ENCODE measurements at places on chromosomes 3 and 15.

- no peaks in the 10 kb centered on the region for H3K27me3 ChIP-seq
- no peaks in the 10 kb centered on the region for H3K36me3 ChIP-seq
These were observed 497.4 kb upstream of the RASGRP1 start for GRCh38 chr15:39061952-39062464.

DNA sequence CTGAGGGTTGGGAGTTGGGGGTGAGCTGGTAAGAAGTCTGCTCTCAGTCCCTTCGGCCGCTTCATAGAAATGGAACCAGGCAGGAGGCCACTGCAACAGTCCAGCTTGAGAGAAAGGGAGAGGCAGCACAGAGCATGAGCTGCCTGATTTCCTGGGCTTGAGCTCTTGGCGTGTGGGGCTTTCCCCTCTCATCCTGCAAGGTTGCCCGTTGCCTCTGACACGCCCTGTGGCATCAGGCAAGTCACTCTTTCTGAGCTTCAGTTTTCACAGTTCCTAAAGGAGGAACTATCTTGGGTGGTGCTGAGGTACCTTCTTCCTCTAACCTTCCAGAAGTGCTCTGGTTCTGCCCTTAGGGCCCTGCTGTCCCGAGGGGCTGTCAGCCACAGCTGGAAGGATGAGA is 4.9 kb downstream of the MESP2 start:
- H3K36me3 ChIP-seq = peaks cover 5% of the 10 kb centered on the region
- DNase-seq = no peak
- H3K27me3 ChIP-seq = peaks cover 37% of the 10 kb centered on the region
- H3K4me1 ChIP-seq = no peaks in the 10 kb centered on the region
- no peak overlapping the region for H3K27ac ChIP-seq
- no peak overlapping the region for H3K4me3 ChIP-seq

- H3K4me1 ChIP-seq = no peaks in the 10 kb centered on the region
- H3K27me3 ChIP-seq = peaks cover 69% of the 10 kb centered on the region
- H3K36me3 ChIP-seq = peaks cover 3% of the 10 kb centered on the region
- H3K4me3 ChIP-seq = no peak overlapping the region
- DNase-seq = no peak
These were observed 64.5 kb downstream of the FEM1B start for GRCh38 chr15:68341760-68342725.

- no peaks in the 10 kb centered on the region for H3K36me3 ChIP-seq
- no peaks in the 10 kb centered on the region for H3K4me1 ChIP-seq
- H3K27me3 ChIP-seq = peaks cover 16% of the 10 kb centered on the region
- no peak overlapping the region for H3K27ac ChIP-seq
- DNase-seq = no peak
- H3K4me3 ChIP-seq = no peak overlapping the region
These were observed 40.9 kb upstream of the EPHB1 start for GRCh38 chr3:134753999-134754742.

GRCh38 chr3:177594096-177594495 is 396.8 kb upstream of the TBL1XR1 start:
- H3K36me3 ChIP-seq = peaks cover 2% of the 10 kb centered on the region
- peaks cover 62% of the 10 kb centered on the region for H3K4me1 ChIP-seq
- H3K27me3 ChIP-seq = no peaks in the 10 kb centered on the region

DNA sequence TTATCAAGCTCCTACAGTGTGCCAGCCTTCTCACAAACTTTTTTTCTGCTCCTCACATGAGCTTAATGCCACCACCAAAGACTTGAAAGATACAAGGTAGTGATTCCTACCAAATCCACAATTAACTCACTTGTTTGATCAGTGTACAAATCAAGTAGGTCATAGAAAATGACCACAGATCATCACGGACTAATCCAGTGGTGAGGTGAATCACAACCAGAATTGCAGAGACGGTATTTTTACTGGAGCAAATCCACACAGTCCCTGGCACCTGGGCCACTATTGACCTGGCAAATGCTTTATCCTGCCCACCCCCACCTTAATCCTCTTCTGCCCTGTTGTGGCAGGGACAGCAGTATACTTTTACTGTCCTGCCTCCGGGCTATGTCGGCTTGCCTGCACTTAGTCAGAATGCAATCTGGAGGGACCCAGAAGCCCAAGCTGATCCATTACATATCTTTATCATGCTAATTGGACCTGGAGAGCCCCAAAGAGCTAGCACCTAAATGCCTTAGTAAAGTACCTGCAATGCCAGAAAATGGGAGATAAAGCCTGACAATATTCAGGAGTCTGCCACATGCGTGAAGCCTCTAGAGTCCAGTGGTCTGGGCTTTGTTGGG is 83.9 kb upstream of the CDV3 start:
- no peaks in the 10 kb centered on the region for H3K27me3 ChIP-seq
- no peak overlapping the region for H3K4me3 ChIP-seq
- H3K36me3 ChIP-seq = peaks cover 2% of the 10 kb centered on the region
- DNase-seq = no peak

DNA sequence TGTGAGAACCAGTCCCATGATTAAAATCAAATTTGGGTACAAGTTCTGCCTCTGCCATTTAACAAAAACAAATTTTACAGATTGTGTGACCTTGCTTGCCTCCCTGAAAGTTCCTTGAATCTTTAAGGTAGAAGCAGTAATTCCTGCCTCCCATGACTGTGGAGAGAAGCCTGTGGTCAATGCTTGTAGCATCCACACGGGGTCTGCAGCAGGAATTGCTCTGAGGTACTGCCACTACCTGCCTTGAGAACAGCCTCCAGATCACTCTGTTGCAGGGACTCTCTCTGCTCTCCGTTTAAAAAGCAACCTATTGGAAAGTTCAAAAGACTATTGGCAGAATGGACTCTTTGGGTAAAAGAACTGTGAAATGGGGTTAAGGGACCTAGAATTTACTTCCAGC is 75.9 kb downstream of the SST start:
- no peak overlapping the region for H3K27ac ChIP-seq
- no peak overlapping the region for H3K4me3 ChIP-seq

DNA sequence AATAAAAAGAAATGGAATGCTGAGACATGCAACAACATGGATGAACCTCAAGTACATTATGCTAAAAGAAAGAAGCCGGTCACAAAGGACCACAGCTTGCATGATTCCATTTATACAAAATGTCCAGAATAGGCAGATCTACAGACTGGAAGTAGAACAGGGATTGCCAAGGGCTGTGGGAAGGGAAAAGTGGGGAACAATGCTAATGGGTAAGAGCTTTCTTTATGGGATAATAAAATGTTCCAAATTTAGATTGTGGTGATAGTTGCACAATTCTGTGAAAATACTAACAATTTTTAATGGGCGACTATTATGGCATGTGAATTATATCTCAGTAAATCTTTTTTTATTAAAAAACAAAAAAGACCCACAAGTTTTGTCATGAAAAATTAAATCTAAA is 106.2 kb downstream of the TMCO5A start:
- DNase-seq = no peak
- no peak overlapping the region for H3K27ac ChIP-seq
- no peaks in the 10 kb centered on the region for H3K36me3 ChIP-seq
- H3K4me1 ChIP-seq = peaks cover 2% of the 10 kb centered on the region
- H3K27me3 ChIP-seq = no peaks in the 10 kb centered on the region
- no peak overlapping the region for H3K4me3 ChIP-seq

DNA sequence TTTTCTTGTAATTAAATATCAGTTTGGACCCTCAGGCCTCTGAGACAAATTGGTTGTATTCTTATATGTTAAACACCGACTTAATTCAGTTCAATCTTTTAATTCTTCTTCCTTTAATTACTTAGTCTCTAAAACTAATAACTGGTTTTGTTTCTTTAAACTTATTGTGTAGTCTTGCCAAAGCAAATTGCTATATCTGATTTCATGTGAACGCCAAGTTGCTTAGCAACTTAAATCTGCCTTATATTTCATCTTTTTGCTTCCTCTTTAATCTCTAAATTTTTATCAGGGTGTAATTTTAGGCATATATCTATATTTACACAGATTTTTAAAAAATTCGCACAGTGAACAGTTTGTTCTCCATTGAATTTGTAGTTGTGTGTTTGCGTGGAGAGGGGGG is 82.2 kb downstream of the CADM2 start:
- DNase-seq = no peak
- H3K27ac ChIP-seq = no peak overlapping the region
- H3K36me3 ChIP-seq = no peaks in the 10 kb centered on the region
- no peak overlapping the region for H3K4me3 ChIP-seq
- no peaks in the 10 kb centered on the region for H3K27me3 ChIP-seq

- H3K4me3 ChIP-seq = peak overlapping the region; percentile 91
- H3K27me3 ChIP-seq = no peaks in the 10 kb centered on the region
- DNase-seq = peak; percentile 43
- peaks cover 22% of the 10 kb centered on the region for H3K36me3 ChIP-seq
- peaks cover 38% of the 10 kb centered on the region for H3K4me1 ChIP-seq
These were observed 20.4 kb upstream of the NFKBIZ start for GRCh38 chr3:101828691-101829436.

DNA sequence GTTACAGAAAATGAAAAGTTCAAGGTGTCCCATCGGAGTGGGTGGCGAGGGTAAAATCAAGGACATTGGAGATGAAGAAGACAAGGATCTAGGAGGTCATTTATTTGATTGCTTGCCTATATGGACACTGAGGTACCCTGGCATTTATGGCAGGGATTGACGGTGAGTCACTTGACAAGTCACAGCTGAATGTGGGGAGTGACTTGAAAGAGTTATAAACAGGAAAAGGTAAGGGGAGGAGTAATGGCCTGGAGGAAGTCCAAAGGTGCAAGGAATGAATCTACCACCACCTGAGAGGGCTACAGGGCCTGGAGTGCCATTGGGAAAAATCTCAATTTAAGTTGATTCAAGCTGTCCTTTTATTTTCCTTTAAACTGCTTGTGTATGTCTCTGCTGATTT is 11.8 kb upstream of the SGO1 start:
- H3K4me3 ChIP-seq = no peak overlapping the region
- H3K4me1 ChIP-seq = peaks cover 5% of the 10 kb centered on the region
- H3K36me3 ChIP-seq = no peaks in the 10 kb centered on the region
- H3K27ac ChIP-seq = no peak overlapping the region

- H3K4me1 ChIP-seq = peaks cover 17% of the 10 kb centered on the region
- H3K27me3 ChIP-seq = no peaks in the 10 kb centered on the region
- H3K36me3 ChIP-seq = peaks cover 7% of the 10 kb centered on the region
- no peak overlapping the region for H3K4me3 ChIP-seq
These were observed 3.5 kb upstream of the TMCC1 start for GRCh38 chr3:129897026-129897425.

- DNase-seq = no peak
- H3K4me3 ChIP-seq = no peak overlapping the region
- peaks cover 5% of the 10 kb centered on the region for H3K4me1 ChIP-seq
These were observed 68.0 kb downstream of the SLTM start for GRCh38 chr15:58865425-58865880.

GRCh38 chr3:70658513-70659310 is 346.3 kb upstream of the MDFIC2 start:
- no peak overlapping the region for H3K27ac ChIP-seq
- H3K4me1 ChIP-seq = no peaks in the 10 kb centered on the region
- H3K4me3 ChIP-seq = no peak overlapping the region
- no peak for DNase-seq
- H3K27me3 ChIP-seq = peaks cover 22% of the 10 kb centered on the region

DNA sequence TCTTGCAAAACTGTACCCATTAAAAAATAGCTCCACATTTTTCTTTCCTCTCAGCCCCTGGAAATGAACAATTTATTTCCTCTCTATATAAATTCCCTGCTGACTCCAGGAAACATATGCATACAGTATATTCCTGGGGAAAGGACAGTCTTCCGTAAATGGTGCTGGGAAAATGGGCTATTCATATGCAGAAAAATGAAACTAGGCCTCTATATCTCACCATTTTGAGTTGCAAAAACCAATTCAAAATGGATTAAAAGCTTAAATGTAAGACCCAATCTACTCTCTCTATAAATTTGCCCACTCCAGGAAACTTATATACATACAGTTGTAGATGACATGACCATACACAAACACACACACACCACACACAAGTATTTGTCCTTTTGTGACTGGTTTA is 85.9 kb upstream of the GPR149 start:
- DNase-seq = no peak
- H3K36me3 ChIP-seq = no peaks in the 10 kb centered on the region
- no peaks in the 10 kb centered on the region for H3K27me3 ChIP-seq
- no peak overlapping the region for H3K4me3 ChIP-seq
